ENCODE measurements at places on chromosomes 12 and 14. TPM values are rescaled to one million over a fixed set of nuclear protein-coding genes. Genes with fewer than 3 reads are reported as not detected.

The TOMM20L gene
- polyA plus RNA-seq, result 1.1 TPM

The COA8 gene
- 39.5 TPM for polyA plus RNA-seq

The DBX2 gene
- polyA plus RNA-seq, result 0.11 TPM

The CDH24 gene
- 14.0 TPM for polyA plus RNA-seq

The HOXC12 gene
- polyA plus RNA-seq, result not detected

- no peak for DNase-seq
Observed at GRCh38 chr12:23895792-23896218, 53.7 kb downstream of the SOX5 start.

GRCh38 chr12:92634730-92635129, 68.1 kb upstream of the PLEKHG7 start:
- DNase-seq, result no peak

GRCh38 chr12:123923927-123924326, 48.7 kb downstream of the CCDC92 start:
- DNase-seq, result no peak

DNA sequence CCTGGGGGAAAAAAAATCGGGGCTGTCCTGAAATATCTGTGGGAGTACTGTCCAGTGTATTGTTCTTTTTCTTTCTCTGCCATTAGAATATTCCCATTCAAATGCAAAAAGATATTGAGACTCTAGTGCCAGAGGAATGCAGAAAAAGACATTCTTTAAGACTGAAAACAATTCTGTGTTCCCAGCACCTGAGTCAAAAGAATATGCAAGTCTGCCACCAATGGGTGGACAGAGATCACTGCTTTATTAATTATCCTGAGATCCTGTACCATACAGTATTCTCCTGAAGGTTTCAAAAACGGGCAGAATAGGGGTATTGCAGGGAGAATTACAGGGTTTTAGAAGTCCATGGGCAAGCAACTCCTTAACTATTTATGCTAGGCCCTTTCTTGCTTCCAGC, 361.8 kb downstream of the C12orf50 start:
- no peak for DNase-seq

DNA sequence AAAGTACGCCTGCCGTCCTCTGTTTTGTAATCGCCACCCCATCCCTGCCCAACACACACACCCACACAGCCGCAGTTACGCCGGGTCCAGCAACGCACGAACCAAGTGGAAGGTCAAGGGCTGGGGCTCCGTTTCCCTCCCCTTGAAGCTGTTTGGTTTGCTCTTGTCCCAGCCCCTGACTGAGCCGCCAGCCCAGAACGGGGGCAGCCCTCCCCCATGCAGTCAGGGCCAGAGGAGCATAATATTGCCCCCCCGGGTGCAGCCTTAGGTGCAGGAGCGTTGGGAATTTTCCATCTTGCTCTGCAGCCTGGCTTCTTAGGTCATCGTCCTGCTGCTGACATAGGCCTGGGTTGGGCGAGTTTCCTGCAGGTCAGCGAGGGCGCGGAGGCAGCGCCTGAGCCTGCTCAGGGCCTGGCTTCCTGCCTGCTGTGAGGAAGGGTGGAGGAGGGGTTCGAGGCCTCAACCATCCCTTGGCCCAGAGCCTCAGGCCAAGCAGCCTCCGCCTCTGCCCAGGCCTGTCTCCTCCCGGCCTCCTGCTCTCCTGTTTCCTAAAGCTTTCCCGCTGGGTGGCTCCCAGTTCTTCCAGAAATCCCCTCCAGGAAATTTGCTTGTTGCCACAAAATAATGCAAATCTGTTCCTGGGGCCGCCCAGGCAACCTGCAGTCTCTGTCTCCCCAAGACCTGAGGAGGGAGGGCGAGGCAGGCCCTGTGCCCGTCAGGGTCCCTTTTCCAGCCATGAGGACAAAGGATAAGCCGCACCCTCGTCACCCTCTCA, 44.5 kb downstream of the PSMA6 start:
- no peak for DNase-seq

DNA sequence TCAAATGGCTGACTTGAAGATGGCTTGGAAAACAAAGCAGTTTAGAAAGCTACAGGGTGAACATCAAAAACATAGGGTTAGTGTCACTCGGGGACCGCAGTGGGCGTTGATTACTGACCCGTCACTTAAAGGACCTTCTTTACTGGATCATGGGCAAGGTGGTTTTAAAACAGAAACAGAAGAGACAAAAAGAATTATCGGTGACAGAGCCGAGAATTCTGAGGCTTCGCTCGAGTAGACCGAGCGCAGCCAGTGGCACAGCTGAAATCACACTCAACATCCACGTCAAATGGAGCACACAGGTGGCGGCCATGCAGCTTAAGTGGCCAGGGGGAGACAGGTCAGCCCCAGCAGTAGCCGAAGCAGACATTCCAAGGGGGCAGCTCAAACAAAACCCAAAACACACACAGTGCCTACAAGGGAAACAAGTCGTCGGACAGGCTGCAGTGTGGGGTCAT, 17.3 kb downstream of the SNRNP35 start:
- DNase-seq, result no peak

DNA sequence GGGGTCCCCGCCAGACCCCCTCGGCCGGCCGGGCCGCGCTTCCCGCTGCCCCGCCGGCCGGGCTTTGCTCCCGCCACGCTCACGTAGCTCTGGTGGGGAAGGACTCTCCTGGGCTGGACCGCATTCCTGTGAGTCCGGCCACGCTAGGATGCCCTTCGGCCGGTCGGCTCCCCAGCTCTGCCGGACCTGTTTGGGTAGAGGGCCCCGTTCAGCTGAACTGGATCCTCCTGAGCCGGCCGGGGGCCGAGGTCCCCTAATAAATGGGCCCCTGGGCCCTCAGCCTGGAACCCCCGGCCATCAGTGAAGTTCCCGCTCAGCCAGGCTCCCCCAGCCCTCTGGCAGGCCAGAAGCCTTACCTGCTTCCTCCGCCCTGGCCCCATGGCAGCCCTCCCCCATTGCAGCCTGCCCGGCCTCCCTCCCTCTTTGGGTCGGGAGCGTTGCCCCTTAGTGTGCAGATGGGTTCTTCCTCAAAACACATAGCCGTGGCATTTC, 593 bp downstream of the UNC119B start:
- no peak for DNase-seq

- no peak for DNase-seq
Observed at GRCh38 chr14:55724736-55725135, 144.7 kb downstream of the KTN1 start.

DNA sequence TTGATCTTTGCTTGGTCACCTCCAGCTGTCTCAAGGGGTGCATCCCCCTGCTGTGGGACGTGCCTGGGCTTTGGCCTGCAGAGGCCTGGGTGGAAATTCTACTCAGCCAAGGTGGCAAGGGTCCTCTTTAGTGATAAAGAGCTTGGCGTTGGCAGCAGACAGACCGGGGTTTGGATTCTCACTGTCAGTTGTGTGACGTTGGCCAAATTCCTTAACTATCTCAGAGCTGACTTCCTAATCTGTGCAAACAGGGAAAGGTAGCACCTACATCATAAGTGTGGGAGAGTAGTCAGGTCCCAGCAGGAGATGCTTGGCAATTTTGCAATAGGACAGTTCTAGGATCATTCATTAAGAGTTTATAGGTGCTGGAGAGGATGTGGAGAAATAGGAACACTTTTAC, 154.3 kb upstream of the GSC start:
- no peak for DNase-seq

- no peak for DNase-seq
Observed at GRCh38 chr12:131133994-131134393, 180.3 kb downstream of the ADGRD1 start.

DNA sequence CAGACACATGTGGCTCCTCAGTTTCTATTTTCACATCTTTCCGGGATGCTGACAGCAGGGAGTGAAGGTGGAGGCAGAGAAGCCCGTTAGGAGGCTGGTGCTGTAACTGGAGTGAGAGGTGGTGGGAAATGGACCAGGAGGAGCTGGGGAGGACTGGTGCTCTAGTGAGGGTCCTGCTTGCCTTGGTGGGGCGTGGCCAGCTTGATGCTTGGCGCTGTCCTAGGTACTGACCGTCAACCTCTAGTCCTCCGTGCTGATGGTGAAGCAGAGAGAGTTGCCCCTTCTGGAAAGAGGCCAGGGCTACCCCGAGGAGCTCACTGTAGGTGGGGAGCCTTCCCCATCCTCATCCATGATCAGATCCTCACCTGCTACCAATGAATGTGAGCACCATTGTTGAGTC, 1.4 kb downstream of the TRMT61A start:
- no peak for DNase-seq

DNA sequence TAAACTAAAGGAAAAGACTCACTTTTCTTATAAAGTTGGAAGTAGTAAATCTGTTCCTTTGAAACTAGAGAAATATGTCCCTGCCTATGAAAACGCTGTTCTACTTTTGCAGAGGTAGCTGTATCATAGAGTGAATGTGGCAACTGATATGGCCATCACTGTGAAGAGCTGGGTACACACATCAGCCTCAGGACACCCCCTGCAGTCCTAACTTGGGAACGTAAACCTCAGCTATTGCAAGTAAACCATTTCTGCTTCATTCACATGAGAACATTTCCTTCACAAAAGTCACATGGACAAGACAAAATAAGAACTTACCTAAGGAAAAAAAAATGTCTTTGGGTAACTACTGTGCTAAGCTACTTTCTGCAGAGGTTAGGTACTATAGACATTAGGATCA, 233.3 kb upstream of the PPFIA2 start:
- DNase-seq, result no peak

DNA sequence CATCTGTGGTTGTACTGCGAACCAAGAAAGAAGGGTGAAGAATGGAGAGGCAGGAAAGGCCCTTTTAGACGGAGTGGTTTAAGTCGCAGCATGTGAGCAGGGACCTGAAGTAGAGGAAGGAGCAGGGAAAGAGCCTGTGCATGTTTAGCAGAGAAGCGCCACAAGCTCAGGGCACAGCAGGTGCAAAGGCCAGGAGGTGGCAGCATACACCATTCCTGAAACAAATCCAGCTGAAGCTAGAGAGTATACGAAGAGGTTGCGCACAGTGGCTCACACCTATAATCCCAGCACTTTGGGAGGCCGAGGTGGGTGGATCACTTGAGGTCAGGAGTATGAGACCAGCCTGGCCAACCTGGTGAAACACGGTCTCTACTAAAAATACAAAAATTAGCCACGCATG, 49.9 kb downstream of the HELB start:
- DNase-seq, result no peak

All from right renal cortex interstitium (tissue), 3 donors.